ENCODE measurements at places on chromosomes 3 and 15.

GRCh38 chr3:61646851-61647525 lies 85.6 kb downstream of the PTPRG start:
- no peak for DNase-seq

- no peak for DNase-seq
Measured at GRCh38 chr3:103511891-103512290, 1077.1 kb downstream of the ZPLD1 start.

DNA sequence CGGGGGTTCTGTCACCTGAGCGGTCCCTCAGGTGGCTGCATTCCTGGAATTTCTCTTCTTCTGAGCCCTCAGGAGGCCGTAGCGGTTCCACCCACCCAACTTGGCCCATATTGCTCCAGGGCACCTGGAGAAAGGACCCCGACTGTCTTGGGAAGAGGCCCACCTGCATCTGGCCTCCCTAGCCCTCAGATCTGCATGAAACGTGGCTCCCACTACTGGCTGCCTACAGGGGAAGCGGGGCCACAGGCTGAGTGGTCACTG lies 9.9 kb upstream of the ANPEP start:
- DNase-seq = no peak

- peak; percentile 97 for DNase-seq
Measured at GRCh38 chr3:42012935-42013690, 51.2 kb upstream of the ULK4 start.

DNA sequence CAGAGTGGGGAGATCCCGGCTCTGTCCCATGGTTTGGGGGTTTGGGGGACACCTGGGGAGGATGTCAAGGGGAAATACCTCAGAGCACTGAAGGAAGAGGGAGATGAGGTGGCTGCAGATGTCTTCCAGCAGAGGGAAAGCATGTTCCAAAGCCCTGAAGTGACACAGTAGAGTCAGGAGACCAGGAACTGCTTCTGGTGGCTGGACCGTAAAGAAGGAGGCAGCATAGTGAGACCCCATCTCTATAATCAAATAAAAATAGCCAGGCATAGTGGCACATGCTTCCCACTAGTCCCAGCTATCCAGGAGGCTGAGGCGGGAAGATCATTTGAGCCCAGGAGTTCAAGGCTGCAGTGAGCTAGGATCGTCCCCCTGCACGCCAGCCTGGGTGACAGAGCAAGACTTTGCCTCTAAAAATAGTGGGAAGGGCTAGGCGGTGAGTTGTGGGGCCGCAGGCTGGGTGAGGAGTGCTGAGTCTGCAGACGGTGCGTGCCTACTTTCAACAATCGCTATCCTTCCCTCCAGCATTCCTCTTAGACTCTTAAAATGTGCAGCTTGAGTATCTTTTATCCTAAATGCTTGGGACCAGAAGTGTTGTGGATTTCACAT lies 26.2 kb downstream of the HES1 start:
- no peak for DNase-seq

DNA sequence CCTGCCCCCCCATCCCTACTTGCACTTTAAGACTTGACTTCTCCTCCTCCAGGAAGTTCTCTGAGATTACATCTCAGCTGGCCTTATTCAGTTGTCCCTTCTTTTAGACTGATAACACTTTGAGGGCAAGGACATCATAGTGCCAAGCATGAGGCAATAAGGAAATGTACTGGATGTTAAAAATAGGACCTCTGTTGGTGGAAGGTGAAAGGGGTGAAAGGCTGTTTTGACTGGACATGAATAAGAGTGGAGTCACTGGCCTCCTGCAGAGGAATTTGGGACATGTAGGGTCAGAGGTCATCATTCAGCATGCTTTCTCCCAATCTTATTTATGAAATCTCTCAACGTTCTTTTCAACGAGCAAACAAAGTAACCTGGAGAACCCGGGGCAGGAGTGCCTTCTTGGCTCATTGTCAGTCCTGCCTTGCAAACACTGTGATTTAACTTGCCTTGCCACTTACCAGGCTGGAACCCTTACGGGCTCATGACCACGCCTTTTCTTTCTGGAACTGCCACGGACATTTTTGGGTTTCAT lies 38.6 kb downstream of the TRIM71 start:
- no peak for DNase-seq

DNA sequence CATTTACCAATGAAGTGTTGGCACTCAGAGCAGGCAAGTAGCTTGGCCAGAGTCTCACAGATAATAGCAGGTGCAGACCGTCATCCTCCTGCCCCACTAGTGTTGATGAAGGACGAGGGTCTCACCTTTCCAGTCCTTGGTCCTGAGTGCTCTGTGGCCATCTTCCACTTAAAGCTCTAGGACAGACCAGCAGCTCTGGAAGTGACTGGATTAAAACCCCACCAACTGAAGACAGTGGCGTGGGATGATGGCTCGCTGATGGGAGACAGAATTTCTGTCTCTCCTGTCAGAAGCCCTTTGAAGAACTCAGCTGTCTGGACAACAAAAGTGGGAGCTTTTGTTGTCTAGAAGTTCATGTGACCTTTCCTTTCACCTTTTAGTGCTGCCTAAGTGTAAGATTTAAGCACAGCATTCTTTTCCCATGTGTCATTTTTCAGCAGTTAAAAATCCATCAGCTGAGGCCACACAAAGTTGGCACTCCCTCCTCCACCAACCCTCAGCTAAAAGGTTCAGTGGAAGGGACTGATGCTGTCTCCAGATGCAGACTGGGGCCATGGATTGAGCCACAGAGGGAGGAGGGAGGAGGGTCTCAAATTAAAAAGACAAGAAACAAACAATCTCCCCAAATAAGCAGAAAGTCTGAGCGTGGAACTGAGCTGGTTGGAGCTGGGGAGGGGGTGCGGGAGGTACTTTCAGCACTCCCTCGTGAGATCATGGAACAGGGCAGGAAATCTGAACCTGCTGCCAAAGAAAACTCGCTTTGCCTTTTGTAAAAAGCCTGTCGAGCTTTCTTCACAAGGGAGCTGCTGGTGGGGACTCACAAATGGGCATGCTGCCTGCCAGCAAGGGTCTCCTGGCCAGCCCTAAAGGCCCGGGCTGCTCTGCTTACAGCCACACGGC lies 148.5 kb upstream of the CTDSPL start:
- no peak for DNase-seq

GRCh38 chr15:86384186-86384585 lies 304.5 kb downstream of the AGBL1 start:
- no peak for DNase-seq

DNA sequence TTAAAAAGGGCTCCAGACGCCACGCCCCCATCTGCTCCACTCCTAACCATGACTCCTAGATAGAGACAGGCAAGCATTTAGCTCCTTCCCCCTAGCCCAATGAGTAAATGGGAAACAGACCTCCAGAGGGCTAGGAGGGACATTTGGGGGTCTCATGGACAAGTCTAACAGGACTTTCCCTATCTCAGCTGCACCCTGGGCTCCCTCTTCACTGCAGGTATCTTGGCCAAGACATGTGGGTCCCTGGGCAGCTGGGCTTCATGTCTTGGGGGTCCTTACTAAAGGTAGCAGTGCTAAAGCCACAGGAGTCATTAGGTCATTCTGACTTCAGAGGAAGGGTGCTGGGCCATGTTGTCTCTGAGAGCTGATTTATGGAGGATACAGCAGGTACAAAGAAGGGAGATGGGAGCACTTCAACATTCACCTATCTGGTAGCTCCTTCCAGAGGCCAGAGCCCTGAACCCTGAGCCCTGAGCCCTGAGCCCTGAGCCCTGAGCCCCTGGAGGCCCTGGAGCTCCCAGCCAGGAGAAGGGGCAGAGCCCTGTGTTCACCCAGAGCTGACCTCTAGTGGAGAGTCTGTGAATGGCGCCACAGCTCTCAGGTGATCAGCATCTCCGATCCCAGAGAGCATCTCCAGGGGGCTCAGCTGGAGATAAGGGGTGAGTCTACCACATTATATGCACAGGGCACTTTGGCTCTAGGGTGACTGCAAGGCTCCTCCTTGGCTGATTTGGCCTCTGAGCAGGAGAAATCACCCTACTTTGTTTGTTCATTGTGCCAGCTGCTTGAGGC lies 40.1 kb upstream of the EPHB1 start:
- DNase-seq = peak; percentile 57
